Spinal cord (tissue), 10 donors: ENCODE measurements at places on chromosomes 1 and 21. TPM values are rescaled to one million over a fixed set of nuclear protein-coding genes. Genes with fewer than 3 reads are reported as not detected.

Gene ZMYM4
- 52.6 TPM for total RNA-seq

DNA sequence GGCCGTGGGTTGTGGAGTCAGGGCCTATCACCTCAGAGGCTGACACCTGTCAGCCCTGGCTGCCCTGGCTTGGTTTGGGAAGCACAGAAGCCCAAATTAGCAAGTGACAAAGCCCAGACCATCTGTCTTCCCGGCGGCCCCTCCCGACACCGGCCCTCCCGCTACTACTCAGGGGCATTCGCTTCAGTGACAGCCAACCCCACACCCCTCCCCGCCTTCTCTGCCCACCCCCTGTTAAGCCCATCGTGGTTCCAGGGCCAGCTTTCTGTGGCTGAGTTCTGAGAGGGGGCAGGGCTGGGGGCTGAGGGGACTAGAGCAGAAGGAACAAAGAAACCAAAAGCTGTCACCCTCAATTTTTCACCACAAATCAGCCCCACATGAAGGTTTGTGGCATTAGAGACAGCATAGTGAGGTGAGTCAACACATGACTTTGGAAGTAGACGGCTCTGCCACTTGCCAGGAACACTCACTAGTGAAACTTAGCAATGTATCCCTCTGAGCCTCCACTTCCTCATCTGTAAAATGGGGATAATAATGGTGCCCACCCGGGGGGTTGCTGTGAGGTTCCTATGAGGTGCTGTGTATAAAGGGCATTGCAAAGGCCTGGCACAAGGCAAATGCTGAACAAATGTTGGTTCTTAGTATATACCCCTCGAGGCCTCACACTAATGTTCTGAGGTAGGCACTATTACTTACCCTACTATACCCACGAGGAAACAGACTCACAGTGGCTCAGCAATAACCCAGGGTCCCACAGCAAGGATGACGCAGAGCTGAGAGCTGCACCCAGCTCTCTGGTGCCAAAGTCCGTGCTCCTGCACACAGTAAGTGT is 5.2 kb upstream of the TNNI1 start:
- no peak for DNase-seq
- H3K36me3 ChIP-seq: no peaks in the 10 kb centered on the region
- H3K27ac ChIP-seq: no peak overlapping the region
- H3K4me1 ChIP-seq: no peaks in the 10 kb centered on the region
- no peaks in the 10 kb centered on the region for H3K27me3 ChIP-seq

Gene NOC2L
- 33.1 TPM for total RNA-seq

- no peak overlapping the region for H3K4me3 ChIP-seq
- peaks cover 25% of the 10 kb centered on the region for H3K4me1 ChIP-seq
- H3K36me3 ChIP-seq: no peaks in the 10 kb centered on the region
- no peak for DNase-seq
Measured at GRCh38 chr1:91732291-91733107, 153.5 kb downstream of the TGFBR3 start.

GRCh38 chr1:210272666-210273065 is 40.1 kb downstream of the SERTAD4 start:
- H3K36me3 ChIP-seq: no peaks in the 10 kb centered on the region
- DNase-seq: no peak
- H3K4me1 ChIP-seq: no peaks in the 10 kb centered on the region
- no peak overlapping the region for H3K27ac ChIP-seq
- no peaks in the 10 kb centered on the region for H3K27me3 ChIP-seq

GRCh38 chr1:112396653-112397471 is 848 bp downstream of the CTTNBP2NL start:
- no peaks in the 10 kb centered on the region for H3K27me3 ChIP-seq
- no peaks in the 10 kb centered on the region for H3K36me3 ChIP-seq
- peak overlapping the region; percentile 95 for H3K27ac ChIP-seq
- peak overlapping the region; percentile 99 for H3K4me3 ChIP-seq
- no peak for DNase-seq

DNA sequence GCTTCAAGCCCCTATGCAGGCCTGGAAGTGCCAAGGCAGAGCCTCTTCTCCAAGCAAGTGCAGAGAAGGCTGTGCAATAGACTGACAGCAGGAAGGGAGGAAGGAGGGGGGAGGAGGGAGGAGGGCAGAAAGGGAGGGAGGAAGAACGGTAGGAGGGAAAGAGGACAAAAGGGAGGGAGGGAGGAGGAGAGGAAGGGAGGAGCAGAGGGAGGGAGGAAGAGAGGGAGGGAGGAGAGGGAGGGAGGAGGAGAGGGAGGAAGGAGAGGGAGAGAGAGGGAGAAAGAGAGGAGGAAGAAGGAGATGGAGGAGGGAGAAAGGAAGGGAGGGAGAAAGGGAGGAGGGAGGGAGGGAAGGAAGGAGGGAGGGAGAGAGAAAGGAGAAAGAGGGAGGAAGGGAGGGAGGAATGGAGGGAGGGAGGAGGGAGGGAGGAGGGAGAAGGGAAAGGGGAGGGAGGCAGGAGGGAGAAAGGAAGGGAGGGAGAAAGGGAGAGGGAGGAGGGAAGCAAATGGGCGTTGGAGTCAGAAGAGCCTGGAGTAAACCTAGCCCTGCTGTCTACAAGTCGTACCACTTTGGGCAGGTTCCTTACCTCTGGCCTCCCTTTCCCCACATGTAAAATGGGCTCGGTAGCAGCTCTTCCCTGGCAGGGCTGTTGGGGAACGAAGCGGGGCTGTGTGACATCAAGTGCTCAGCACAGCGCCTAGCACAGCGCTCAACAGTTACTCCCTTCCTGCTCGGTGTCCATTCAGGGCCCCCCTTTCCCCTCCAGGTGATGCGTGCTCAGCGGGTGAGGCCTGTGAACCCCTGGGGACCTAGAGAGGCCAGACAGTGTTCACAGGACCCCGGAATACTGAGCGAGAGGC is 244.6 kb downstream of the NPHP4 start:
- peak; percentile 59 for DNase-seq
- H3K36me3 ChIP-seq: peaks cover 2% of the 10 kb centered on the region
- peaks cover 67% of the 10 kb centered on the region for H3K4me1 ChIP-seq

DNA sequence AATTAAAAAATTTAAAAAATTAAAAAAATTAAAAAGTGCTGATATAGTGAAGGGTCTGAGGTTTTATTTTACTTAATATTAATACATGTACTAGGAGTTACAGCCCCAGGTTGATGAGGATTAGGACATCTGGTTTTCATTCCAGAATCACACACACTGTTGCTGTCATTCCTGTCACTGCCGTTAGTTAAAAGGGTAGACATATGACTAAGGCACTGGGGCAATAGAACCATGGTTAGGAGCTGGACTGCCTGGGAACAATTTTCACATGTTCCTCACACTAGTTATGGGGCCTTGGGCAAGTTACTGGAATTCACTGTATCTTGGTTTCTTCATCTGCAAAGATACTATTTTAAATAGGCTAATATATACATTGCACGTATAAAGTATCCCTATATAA is 191.8 kb upstream of the DPYD start:
- no peaks in the 10 kb centered on the region for H3K4me1 ChIP-seq
- no peak for DNase-seq
- no peaks in the 10 kb centered on the region for H3K36me3 ChIP-seq
- no peak overlapping the region for H3K4me3 ChIP-seq
- no peaks in the 10 kb centered on the region for H3K27me3 ChIP-seq
- H3K27ac ChIP-seq: no peak overlapping the region

DNA sequence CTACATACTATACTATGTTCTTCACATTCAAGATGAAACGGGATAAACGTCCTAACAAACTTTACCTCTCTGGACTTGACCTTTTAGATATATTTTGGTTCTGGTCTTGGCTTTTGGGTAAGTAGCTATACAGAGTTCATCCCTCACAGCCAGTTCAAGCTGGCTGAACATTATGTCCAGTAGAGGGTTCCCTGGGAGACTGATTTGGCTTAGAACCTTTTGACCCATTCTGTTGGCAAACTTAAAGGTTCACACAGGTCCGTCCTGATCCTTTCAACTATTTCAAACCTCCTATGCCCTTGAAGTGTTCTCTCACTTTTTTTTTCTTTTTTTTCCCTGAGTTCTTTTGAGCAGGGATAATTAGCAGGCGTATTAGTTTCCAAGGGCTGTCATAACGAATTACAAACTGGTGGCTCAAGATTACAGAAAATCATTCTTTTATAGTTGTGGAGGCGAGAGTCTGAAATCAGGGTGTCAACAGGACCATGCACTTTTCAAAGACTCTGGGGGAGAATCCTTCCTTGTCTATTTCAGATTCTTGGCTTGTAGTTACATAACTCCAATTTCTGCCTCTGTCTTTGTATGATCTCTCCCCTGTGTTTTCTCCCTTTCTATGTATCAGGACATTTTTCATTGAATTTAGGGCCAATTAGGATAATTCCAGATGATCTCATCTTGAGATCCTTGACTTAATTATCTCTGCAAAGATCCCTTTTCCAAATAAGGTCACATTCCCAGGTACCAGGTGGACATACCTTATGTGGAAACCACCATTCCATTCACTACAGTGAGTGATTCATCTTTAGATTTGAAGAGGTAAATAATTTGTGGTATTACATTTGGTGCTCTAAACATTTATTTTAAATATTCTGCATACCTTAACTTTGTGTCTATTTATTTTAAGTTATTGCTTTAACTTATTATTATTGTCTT is 257.4 kb upstream of the USP25 start:
- DNase-seq: no peak
- H3K27me3 ChIP-seq: no peaks in the 10 kb centered on the region
- H3K4me3 ChIP-seq: no peak overlapping the region

DNA sequence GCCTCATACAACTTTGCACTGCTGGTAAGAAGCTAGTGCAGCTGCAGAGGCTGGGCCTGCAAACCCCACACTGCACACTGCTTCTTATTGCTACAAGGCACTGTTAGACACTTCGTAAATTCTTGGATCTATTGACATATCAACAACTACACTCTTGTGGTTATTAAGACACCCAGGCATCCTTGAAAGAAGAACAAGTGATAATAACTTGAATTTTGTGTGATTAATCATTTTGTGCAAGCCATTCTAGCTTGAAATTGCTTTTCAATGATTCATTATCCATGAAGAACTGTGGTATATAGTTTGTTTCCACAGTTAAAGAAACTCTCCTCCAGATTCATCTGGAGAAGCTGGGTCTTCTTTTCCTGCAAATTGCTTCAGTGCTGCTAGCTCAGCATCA is 33.7 kb upstream of the IFI44L start:
- H3K27me3 ChIP-seq: no peaks in the 10 kb centered on the region
- H3K4me3 ChIP-seq: no peak overlapping the region
- DNase-seq: no peak
- H3K36me3 ChIP-seq: no peaks in the 10 kb centered on the region

Gene NPPB
- total RNA-seq: 1.5 TPM

- peaks cover 30% of the 10 kb centered on the region for H3K36me3 ChIP-seq
- H3K27me3 ChIP-seq: no peaks in the 10 kb centered on the region
- H3K4me3 ChIP-seq: no peak overlapping the region
- H3K4me1 ChIP-seq: peaks cover 75% of the 10 kb centered on the region
Measured at GRCh38 chr1:7644086-7644485, 127.0 kb upstream of the VAMP3 start.

- DNase-seq: no peak
- no peak overlapping the region for H3K4me3 ChIP-seq
- no peaks in the 10 kb centered on the region for H3K4me1 ChIP-seq
- H3K27me3 ChIP-seq: no peaks in the 10 kb centered on the region
- no peaks in the 10 kb centered on the region for H3K36me3 ChIP-seq
Measured at GRCh38 chr1:222976453-222976852, 161.6 kb downstream of the DISP1 start.

DNA sequence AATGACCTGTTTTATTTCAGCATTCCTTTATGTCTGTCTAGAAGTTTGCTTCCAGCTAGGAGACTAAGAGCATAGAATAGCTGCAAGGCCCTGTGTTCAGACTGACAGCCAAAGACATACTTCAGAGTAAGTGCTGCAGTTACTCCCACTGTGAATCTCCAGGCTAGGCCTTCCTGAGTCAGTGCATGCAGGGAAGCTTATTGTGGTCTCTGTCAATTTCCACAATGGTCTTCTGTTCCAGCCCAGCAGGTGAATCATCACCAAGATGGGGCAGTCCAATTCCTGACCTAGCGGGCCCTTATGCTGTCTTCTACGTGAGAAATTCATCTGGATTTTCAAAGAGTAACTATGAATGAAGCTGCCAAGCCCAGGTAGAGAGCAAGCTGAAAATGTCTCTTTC is 146.3 kb upstream of the C8B start:
- no peaks in the 10 kb centered on the region for H3K36me3 ChIP-seq
- H3K27ac ChIP-seq: no peak overlapping the region
- H3K27me3 ChIP-seq: no peaks in the 10 kb centered on the region

Gene CD247
- 1.3 TPM for total RNA-seq

GRCh38 chr1:14970115-14970798 is 183.3 kb upstream of the TMEM51 start:
- H3K36me3 ChIP-seq: peaks cover 2% of the 10 kb centered on the region
- no peak overlapping the region for H3K4me3 ChIP-seq
- H3K27me3 ChIP-seq: no peaks in the 10 kb centered on the region
- peaks cover 17% of the 10 kb centered on the region for H3K4me1 ChIP-seq
- no peak overlapping the region for H3K27ac ChIP-seq
- DNase-seq: no peak

Gene ELAVL4
- 24.8 TPM for total RNA-seq

Gene CBR3
- 2.0 TPM for total RNA-seq
